Melanocyte of skin (primary cell): ENCODE measurements at places on chromosomes 1 and 21. TPM values are rescaled to one million over a fixed set of nuclear protein-coding genes. Genes with fewer than 3 reads are reported as not detected.

The HNRNPCL2 gene
- not detected in 2 replicates for total RNA-seq

The AMY1C gene
- total RNA-seq, result not detected in 2 replicates

The OR6K3 gene
- not detected in 2 replicates for total RNA-seq

The ETV3L gene
- total RNA-seq, result not detected in 2 replicates

The EPHA10 gene
- not detected in 2 replicates for total RNA-seq

The APH1A gene
- total RNA-seq, result 102 and 135 TPM in 2 replicates

The FAM131C gene
- not detected in 2 replicates for total RNA-seq

The PTAFR gene
- under 0.01 and 0.36 TPM in 2 replicates for total RNA-seq

The GPR25 gene
- total RNA-seq, result not detected in 2 replicates

The MYCBP gene
- total RNA-seq, result 6.2 and 8.6 TPM in 2 replicates

The PAQR6 gene
- total RNA-seq, result 1.4 and 1.8 TPM in 2 replicates

The NCF2 gene
- total RNA-seq, result 0.15 TPM in 1 of 2 replicates, not detected in the other

The RGS4 gene
- 0.33 and 1.4 TPM in 2 replicates for total RNA-seq

The FCRLA gene
- total RNA-seq, result 78.5 and 243 TPM in 2 replicates

The RXRG gene
- total RNA-seq, result 14.3 and 24.4 TPM in 2 replicates

The RYR2 gene
- total RNA-seq, result under 0.01 and 0.36 TPM in 2 replicates

The MKNK1 gene
- 22.0 and 27.1 TPM in 2 replicates for total RNA-seq

The HMGN1 gene
- 178 and 223 TPM in 2 replicates for total RNA-seq

The NHLH1 gene
- total RNA-seq, result under 0.01 TPM in 1 of 2 replicates, not detected in the other

The HAPLN2 gene
- 0.15 TPM in 1 of 2 replicates, not detected in the other for total RNA-seq

The SLC44A5 gene
- total RNA-seq, result under 0.01 TPM in 1 of 2 replicates, not detected in the other

The OR2T12 gene
- not detected in 2 replicates for total RNA-seq

The PDZK1IP1 gene
- total RNA-seq, result not detected in 2 replicates

The TMCC2 gene
- 7.2 and 8.7 TPM in 2 replicates for total RNA-seq

The ALX3 gene
- not detected in 2 replicates for total RNA-seq

The POFUT2 gene
- 13.7 and 17.7 TPM in 2 replicates for total RNA-seq

The SMCP gene
- total RNA-seq, result not detected in 2 replicates

The CHRM3 gene
- total RNA-seq, result 0.46 TPM in 1 of 2 replicates, not detected in the other

The SLC9C2 gene
- total RNA-seq, result not detected in 2 replicates

The LEMD1 gene
- 1.1 TPM in 1 of 2 replicates, not detected in the other for total RNA-seq

The KRTAP7-1 gene
- total RNA-seq, result not detected in 2 replicates

The NR1I3 gene
- total RNA-seq, result not detected in 2 replicates

The KCND3 gene
- total RNA-seq, result under 0.01 and 0.36 TPM in 2 replicates

The DIO1 gene
- not detected in 2 replicates for total RNA-seq

The ASPM gene
- total RNA-seq, result 18.5 and 22.7 TPM in 2 replicates

The DNAI4 gene
- total RNA-seq, result 1.00 and 3.7 TPM in 2 replicates

The KRTAP13-2 gene
- total RNA-seq, result not detected in 2 replicates

The ATP1A2 gene
- total RNA-seq, result not detected in 2 replicates

The CTSS gene
- 15.3 and 55.7 TPM in 2 replicates for total RNA-seq

The AADACL3 gene
- not detected in 2 replicates for total RNA-seq

The LIPI gene
- total RNA-seq, result not detected in 2 replicates

The C8A gene
- total RNA-seq, result not detected in 2 replicates

The CD53 gene
- total RNA-seq, result not detected in 2 replicates

The HPDL gene
- total RNA-seq, result 5.9 and 10.2 TPM in 2 replicates

The KRTAP19-3 gene
- total RNA-seq, result not detected in 2 replicates

The SH3BGR gene
- 1.00 and 2.9 TPM in 2 replicates for total RNA-seq

The GSTM1 gene
- total RNA-seq, result 11.4 TPM in 1 of 2 replicates, not detected in the other

The LENEP gene
- total RNA-seq, result 0.36 and 1.0 TPM in 2 replicates

The ZNF683 gene
- not detected in 2 replicates for total RNA-seq

The IRF6 gene
- total RNA-seq, result 1.00 and 1.7 TPM in 2 replicates

The CD1B gene
- total RNA-seq, result not detected in 2 replicates

The PDZK1 gene
- total RNA-seq, result 0.34 and 0.36 TPM in 2 replicates

The ELF3 gene
- total RNA-seq, result under 0.01 TPM in 2 replicates

The DNAJB4 gene
- 17.9 and 44.7 TPM in 2 replicates for total RNA-seq
